ENCODE measurements at places on chromosomes 7 and 10.

GRCh38 chr10:97399843-97400545 is 1.1 kb downstream of the RRP12 start:
- DNase-seq, result peak; percentile 46

GRCh38 chr10:119348516-119349240 is 141.3 kb downstream of the GRK5 start:
- no peak for DNase-seq

DNA sequence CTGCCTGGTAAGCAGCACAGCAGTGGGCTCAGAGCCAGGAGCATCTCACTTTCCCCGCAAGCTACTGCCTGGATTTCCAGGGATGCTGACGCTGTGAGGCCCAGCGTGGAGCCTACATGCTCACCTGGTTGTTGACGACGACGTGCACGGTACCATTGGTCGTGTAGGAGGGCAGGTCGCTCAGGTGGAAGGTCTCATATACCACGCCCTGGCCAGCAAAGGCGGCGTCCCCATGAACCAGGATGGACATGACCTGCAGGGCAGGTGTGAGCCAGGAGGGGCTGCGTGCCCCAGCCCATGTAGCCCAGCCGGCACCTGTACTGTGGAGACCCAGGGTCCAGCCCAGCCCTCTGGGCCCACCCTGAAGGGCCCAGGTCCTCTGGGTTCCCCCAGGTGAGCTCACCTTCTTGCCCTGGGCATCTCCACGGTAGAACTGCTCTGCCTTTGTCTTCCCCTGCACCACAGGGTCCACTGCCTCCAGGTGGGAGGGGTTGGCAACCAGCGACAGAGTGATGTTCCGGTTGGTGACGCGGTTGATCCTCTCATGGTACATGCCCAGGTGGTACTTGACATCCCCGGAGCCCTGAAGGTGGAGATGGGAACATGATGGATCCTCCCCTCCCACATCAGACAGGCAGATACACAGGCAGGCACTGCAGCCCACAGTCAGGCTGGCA is 15.4 kb downstream of the OGDHL start:
- DNase-seq, result no peak

DNA sequence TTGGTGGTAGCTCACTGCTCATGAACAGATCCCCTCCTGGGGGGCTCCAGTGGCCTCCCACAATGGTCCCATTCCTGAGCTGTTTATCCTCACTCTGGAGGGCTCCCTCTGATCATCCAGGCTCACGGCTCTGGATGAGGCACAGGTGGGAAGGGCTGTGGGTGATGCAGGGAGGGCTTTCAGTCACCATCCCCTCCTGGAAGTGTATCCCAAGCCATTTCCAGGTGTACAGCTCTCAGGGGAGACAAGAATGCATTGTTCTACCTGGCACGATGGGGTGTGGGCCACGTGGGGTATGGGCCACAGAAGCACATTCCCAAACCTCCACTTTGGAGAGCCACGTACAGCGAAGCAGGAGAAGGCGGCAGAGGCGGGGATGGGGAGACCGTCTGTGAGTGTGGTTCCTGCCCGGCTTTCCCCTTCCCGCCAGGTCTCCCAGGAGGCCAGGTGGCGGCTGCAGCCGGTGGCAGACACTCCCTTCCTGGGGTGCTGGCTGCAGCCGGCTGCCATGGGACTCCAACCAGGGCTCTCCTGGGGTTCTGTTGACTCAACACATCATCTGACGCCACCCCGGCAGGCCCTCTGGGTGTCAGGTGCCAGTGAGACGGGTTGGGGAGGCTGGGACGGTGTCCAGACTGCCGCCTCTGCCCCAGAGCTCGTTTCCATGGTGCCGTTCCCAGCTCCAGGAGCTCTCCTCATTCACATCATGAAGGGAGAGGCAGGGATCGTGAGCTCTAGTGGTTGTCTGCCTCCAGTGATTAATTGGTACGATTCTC is 169.7 kb upstream of the RHEB start:
- no peak for DNase-seq

GRCh38 chr7:26626687-26627086 is 237.7 kb downstream of the SKAP2 start:
- no peak for DNase-seq

GRCh38 chr7:12481722-12482121 is 78.1 kb upstream of the VWDE start:
- no peak for DNase-seq

All from NCI-H226 (cell line).